ENCODE measurements at places on chromosomes 5 and 9.

GRCh38 chr9:134742822-134743535, 101.4 kb downstream of the COL5A1 start:
- no peak for DNase-seq

- DNase-seq = no peak
Observed at GRCh38 chr9:108672475-108673190, 183.2 kb downstream of the ACTL7B start.

- DNase-seq = no peak
Observed at GRCh38 chr5:42785756-42786155, 25.9 kb downstream of the SELENOP start.

DNA sequence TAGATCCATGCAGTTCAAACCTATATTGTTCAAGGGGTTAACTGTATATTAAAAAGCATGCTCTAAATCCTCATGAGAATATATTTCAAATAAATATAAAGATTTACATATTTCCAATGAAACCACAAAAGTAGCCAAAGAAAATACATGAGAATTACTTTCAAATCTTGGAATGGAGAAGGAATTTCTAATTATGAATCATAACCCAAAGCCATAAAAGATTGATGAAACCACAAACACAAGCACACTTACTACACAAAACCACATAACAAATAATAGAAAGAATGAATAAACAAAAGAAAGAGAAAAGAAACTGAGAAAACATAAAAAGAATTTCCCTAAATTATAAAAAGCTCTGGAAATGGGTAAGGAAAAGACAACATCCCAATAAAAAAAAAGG, 16.0 kb downstream of the ERP44 start:
- DNase-seq = no peak

- DNase-seq = no peak
Observed at GRCh38 chr9:132769906-132770769, 99.9 kb downstream of the GTF3C4 start.

DNA sequence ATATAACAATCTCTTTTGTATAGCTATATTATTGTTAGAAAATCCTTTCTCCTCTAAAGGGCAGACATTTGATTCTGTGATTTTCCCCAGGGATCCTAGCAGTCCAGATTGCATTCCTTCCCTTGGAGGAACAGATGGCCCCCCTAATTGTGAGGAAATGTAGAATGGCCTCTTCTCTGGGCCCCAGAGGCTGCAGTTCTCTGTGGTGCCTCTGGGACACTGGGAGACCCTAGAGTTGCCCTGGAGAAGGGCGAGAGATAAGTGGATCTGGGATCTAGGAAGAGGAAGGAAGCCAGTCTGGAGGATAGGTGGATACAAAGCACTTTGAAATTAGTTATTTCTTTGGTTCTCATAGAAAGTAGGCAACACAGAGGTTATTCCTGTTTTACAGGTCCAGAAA, 1.9 kb upstream of the HINT2 start:
- no peak for DNase-seq

- DNase-seq = no peak
Observed at GRCh38 chr9:93684806-93685543, 108.6 kb downstream of the PHF2 start.

GRCh38 chr5:108672639-108673038, 75.1 kb upstream of the FER start:
- no peak for DNase-seq

DNA sequence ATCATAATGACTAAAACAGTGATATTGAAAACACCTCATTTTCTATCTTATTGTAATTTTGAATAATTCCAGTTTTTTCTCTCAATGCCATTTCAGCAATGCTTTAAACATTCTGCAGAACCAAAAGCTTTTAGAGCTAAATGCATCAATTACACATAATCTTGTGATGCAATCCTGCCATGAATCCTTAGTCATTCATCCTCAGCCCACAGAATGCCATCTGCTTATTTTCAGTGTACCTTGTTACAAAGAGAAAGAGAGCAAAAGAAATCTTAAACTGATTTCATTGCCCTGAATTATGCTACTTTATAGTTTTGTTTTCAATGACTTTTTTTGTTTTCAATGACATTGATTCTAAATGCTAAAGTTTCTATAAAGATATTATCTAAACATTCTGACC, 1234.8 kb upstream of the C9orf72 start:
- DNase-seq = no peak

GRCh38 chr5:65483546-65484346, 2.0 kb upstream of the ADAMTS6 start:
- no peak for DNase-seq

GRCh38 chr9:70874451-70874850, 247.0 kb downstream of the TRPM3 start:
- no peak for DNase-seq

- no peak for DNase-seq
Observed at GRCh38 chr5:167783145-167783817, 508.2 kb upstream of the WWC1 start.

- DNase-seq = no peak
Observed at GRCh38 chr9:109164042-109164441, 3.0 kb downstream of the FRRS1L start.

DNA sequence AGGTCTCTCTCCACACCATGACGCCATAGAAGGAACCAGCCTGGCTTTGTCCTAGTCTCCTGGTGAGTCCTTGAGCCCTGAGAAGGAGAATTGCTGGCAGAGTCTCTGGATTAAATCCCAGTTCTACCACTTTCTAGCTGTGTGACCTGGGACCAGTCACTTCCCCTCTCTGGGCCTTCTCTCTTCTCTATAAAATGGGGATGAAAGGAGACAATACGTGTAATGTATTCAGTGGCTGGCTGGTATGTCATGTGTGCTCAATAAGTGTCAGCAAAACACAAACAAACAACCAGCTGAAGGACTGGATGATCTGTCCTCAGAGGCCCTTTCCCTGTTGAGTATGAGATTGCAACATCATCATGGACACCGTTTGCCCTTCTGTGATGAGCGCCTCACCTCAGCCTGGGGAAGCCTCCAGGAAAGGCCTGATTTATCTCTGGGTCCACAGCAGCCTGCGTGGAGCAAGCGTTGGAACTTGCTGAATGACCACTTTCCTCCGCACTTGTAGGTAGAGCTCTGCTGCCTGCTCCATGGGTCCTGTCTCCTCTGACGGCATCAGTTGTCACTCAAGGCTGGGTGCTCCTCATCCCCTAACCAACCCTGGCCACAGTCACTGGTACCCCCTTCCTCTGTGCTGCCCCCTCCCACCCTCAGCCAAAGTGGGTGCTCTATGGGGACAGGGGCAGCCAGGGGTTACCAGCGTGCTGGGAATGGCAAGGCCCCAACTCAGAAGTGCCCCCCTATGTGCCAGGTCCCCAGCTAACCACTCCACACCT, 3.6 kb upstream of the NR5A1 start:
- DNase-seq = no peak

GRCh38 chr9:73667749-73668148, 516.1 kb downstream of the ANXA1 start:
- no peak for DNase-seq

- no peak for DNase-seq
Observed at GRCh38 chr5:179974946-179975712, 67.4 kb upstream of the TBC1D9B start.

DNA sequence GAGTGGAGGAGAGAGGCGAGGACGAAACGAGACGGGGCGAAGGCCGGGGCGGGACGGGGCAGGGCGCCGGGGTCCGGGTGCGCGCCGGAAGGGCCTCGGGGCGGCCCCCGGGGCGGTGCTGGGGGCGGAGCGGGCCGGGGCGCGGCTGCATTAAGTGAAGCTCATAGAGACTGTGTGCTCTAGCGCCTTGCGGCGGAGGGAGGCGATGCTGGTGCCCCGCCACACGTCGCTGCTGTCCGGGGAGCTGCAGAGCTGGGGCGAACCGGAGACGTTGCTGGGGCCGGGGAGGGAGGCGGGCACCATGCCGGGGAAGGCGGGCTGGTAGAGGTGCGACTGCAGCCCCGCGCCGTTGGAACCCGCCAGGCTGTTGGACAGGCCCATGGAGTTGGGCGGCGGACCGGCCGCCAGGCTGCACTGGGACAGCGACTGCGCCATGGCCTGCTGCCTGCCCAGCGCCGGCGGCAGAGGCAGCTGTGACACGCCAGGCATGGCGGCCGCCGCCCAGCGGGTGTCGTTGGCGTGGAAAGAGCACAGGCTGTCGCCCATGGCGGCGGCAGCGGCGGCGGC, 8.3 kb downstream of the OTP start:
- peak; percentile 37 for DNase-seq

GRCh38 chr5:167987490-167988280, 303.8 kb upstream of the WWC1 start:
- DNase-seq = no peak

DNA sequence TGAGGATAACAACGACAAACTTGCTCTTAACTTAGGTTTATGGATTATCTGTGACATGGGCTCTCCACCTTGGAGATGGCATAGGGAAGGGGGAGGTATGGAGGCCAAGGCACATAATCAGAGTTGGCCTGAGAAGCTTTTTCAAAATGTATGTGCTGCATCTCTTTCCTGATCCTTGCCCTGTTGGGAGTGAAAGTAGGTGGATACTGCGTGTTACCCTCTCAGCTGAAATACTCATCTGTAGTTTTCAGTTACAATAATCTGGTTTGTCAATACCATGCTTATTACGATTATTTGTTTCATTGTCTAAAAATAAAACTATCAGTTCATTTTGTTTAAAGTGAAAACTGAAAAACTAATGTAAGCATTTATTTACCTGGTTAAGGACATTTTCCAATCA, 86.7 kb downstream of the SLC44A1 start:
- DNase-seq = no peak

GRCh38 chr9:95864852-95865580, 10.5 kb upstream of the ERCC6L2 start:
- no peak for DNase-seq

DNA sequence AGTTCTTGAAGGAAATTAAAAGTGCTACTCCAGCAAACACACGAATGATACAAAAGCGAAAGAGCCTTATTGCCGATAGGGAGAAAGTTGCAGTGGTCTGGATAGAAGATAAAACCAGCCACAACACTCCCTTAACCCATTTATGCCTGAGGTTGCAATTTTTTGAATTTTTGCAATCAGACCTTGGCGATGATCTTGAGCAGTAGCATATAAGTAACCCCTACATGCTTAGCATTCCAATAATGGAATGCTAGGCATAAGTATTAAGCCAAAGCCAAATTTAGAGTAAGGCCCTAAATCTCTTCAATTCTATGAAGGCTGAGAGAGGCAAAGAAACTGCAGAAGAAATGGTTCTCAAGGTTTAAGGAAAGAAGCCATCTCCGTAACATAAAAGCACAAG, 153.5 kb downstream of the SLC28A3 start:
- DNase-seq = no peak

DNA sequence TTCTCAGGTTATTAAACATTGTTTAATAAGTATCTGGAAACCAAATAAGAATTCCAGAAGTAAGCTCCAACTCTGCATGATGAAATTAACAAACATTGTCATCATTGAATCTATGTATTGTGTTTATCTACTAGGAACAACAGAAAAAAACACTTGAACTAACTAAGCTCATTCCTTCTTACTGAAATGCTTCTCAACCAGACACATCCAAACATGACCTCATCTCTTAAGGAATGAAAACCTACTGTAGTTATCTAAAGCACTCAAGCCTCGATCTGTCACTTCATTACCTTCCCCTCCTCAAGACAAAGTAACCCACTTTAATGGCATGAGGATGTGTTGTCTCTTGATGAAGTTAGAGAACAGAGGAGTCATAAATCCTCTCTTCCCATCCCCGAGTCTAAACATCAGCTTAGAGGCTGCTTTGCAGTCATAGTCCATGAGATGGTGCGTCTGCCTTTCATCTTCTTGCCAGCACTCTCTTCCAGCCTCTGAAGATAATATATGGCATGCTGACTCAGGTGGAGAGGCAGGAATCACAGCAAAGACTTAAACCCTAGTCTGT, 86.5 kb downstream of the CEMIP2 start:
- DNase-seq = no peak

Data from stimulated activated CD4-positive, alpha-beta T cell treated with anti-CD3 and anti-CD28 coated beads, TNF-alpha, amount 100 ng/mL, for 48 hours (primary cell).